ENCODE measurements at places on chromosomes 12 and 14.

- no peak for DNase-seq
These were observed 23.5 kb upstream of the RIMBP2 start for GRCh38 chr12:130739571-130739970.

DNA sequence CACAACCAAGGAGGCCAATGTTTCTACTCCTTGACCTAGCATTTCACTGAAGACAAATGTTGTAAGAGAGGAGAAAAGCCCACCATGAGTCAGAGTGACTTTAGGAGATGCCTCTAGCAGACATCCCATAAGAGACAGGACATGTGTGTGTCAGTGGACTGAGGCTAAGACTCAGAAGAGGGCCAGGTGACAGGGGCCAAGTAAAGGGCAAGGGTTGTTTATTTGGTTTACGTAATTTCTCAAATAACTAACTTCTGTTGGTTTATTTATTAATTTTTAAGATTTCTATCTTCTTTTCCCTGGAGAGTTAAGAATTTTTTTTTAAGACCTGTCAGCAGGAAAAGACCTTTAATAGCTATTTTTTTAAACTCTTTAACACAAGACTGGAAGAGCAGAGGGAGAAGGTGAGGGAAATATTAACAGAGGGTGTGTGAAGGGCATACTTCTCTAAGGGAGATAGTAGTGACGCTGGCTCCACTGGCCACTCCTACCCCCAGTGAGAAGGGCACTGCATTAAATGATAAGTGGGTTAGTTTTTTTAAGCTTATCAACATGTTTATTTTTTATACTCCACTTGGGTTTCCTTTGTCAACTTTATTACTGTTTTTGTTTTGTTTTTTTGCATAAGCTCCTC, 3.4 kb downstream of the PNP start:
- no peak for DNase-seq

- no peak for DNase-seq
These were observed 80.6 kb upstream of the STRN3 start for GRCh38 chr14:31106768-31107167.

DNA sequence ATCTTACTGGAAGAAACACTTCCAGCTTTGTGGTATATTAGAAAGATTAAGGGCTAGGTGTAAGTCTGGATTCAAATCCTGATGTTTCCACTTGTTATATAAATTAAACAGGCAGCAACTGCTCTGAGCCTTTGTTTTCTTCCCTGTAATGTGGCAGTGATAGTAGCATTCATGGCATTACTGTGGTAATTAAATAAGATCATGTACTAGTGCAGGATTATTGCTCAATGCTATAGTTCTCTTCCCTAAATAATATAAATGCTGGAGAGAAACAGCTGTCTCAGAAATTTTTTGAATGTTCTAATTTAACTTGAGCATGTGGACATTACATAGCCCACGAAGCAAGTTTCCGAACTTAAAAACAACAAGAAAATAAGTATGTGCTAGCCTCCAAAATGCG, 5.4 kb downstream of the TMEM117 start:
- no peak for DNase-seq

- no peak for DNase-seq
These were observed 231.4 kb upstream of the RTL1 start for GRCh38 chr14:101134851-101135433.

DNA sequence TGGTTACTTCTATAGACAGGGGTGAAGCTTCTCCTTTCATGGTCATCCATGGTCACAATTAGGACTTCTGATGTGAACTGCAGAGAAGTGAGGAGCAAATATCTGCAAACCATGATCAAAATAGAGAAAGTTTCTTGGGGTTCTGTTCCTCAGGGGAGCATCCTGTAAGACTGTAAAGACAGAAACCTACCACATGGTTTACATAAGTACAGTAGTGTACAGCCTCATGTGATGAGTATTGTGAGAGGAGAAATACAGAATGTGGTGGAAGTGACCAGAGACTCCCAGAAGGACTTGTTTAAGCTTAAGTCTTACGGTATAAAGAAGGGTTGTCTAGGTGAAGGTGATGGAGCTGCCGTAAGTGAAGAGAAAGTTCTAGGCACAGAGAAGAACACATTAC, 484.7 kb downstream of the LRIG3 start:
- no peak for DNase-seq

- no peak for DNase-seq
These were observed 151.9 kb upstream of the MYL2 start for GRCh38 chr12:111072299-111072698.

DNA sequence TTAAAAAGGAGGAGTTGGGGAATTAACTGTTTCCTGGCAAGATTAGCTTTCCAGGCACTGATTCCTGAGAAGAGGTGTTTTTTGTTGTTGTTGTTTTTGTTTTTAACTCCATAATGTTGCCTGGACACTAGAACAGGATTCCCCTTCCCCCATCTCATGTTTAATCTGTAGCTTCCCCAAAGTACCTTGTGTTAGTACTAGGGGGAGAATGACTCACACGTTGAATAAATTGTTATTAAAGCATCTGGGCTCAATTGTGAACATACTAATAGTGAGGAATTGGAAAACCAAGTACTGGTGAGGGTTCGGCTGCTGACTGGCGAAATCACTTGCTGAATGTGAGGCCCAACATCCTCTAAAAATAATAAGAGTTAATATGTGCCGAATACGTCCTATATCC, 1.3 kb upstream of the GNG2 start:
- DNase-seq, result no peak

GRCh38 chr12:67919406-67919805, 69.8 kb upstream of the IFNG-AS1 start:
- no peak for DNase-seq

- DNase-seq, result no peak
These were observed 153.5 kb downstream of the CCDC91 start for GRCh38 chr12:28343713-28344112.

DNA sequence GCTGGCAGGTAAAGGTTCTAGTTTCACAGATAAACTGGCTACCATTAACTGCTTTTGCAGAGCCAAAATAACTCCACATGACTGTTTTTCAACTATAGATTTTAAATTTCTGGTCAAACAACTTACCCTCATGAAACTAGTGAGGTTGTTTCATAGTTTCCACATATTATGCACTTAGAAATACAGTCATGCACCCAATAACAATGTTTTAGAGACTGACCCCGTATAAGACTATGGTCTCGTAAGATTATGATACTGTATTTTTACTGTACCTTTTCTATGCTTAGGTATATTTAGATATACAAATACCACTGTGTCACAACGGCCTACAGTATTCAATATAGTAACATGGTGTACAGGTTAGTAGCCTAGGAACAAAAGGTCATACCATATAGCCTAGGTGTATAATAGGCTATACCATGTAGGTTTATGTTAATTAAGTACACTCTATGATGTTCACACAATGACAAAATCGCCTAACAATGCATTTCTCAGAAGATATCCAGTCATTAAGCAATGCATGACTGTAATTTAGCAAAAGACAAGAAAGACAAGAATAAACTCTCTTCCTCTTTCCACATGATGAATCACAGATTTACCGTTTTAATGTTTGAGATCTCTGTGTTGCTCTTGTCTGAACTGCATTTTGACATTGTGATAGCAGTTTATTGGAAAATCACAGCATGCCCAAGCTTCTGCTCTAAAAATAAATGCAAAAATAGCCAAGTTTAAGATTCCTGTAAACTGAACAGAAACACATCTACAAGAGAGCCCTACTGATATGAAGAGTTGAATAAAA, 17.1 kb downstream of the DICER1 start:
- DNase-seq, result no peak

GRCh38 chr14:68556253-68556652, 236.6 kb downstream of the ZFP36L1 start:
- DNase-seq, result no peak

DNA sequence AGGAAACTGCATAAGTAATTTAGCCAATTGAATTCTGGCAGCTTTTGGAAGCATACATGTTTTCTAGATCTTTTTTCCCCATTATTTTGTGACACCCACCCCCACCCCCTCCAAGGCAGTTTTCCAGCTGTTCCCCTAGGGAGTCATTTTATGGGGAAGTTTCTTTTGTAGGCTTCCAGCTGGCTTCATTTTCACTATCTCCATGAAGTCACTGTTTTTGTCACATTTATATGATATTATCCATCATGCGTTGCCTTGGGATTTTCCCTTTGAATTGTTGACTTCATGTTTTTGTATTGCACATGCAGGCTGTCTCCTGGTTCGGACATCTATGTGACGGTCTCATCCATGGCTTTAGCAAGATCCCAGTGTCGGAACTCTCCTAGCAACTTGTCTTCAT, 233.6 kb upstream of the RGS6 start:
- no peak for DNase-seq

DNA sequence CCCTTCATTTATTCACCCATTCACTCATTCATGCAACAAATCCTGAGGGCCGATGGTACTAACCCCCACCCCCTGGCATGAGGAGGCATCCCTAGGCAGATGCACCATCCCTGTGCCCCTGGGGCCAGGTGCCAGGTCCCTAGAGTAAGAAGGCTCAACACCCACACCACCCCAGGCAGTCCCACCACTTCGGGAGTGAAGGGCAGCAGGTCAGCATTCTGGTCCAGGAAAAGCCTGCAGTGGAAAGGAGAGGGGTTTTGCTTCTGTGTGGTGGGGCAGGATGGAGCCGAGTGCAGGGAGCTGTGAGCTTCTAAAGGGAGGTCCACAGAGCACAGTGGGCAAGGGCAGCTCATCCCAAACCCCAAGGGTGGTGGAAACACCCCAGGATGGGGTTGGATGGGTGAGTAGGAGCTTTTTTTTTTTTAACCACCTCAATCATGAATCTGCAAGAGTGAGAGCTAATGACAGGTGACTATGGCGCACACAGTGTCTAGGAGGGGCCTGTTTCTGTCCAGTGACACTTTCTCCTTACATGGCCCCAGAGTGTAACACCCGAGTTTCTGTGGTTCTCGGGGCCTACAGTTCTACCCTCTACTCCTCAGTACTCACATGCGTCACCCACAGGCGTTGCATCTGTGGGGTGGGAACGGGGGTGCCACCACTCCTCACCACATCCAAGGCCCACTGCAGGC, 414.3 kb downstream of the TMEM121 start:
- DNase-seq, result no peak

DNA sequence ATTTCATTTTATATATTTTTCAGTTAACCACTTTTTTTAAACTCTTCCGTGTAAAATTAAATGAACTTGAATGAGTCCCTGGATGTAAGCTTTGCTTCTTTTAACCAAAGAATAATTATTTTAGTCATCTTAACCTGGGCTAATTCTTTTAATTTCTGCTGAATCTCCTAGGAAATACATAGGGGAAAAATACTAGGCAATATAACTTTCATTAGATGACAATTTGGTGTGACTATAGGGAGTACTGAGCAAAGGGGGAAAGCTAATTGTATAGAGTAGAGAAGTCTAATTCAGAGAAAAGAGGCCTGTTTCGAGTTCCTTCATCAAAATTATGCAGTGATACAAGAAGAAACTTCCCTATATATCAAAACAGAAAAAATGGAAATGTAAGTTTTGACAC, 388.1 kb downstream of the NOVA1 start:
- DNase-seq, result no peak

GRCh38 chr14:45559626-45560025, 306.6 kb upstream of the MIS18BP1 start:
- no peak for DNase-seq

DNA sequence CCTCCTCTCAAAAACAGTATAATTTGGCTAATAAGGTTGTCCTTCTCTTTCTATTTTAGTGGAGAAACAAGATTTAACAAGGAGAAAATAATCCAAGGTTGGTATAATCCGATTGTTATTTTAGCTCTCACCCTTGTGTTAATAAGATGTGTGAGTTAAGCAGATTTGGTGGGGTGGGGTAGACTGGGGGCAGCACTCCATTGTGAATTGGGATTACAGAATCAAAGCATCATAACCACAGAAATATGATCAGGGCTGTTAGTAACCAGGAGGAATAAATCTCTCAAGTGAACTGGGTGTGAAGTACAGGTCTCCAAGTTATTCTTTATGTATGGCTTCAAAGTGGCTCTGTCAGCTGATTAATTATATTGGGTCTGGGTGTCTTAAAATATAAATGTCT, 10.2 kb downstream of the TIGAR start:
- no peak for DNase-seq

GRCh38 chr12:108507971-108508642, 7.0 kb upstream of the FICD start:
- no peak for DNase-seq

GRCh38 chr14:101961746-101962502, 2.4 kb upstream of the DYNC1H1 start:
- DNase-seq, result no peak

DNA sequence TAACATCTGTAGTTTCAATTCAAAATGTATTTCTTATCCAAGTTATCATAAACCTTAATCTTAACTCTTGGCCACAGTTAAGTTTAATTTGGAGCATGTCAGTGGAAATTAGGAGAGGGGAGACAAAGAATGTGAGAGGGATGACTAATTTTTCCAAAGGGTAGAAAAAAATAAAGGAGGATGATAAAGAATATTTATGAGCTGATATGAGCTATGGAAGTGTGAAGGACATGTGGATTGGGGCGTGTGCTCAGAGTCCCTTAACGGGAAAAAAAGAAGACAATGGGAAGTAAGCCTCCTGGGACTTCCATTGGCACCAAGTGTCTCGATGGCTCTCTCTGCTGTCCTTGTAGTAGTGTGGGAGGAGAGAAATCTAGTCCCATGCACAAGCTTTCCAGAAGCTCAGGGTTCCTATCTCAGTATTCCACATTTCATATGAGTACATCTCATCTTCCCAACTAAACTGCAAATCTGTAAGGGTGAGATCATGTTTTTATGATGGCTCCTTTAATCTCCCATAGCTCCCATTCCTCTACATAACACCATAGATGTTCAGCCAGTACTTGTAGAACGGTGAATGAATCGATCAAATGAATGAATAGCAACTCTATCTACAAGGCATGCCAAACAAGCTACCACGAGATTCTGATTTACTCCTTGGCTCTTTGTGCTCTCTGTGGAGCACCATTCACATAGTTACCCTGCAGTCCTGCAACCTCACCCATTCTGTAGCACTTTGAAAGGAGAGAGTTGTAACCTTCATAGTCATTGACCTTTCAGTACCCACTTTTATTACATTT, 27.4 kb downstream of the BCL2L14 start:
- no peak for DNase-seq

DNA sequence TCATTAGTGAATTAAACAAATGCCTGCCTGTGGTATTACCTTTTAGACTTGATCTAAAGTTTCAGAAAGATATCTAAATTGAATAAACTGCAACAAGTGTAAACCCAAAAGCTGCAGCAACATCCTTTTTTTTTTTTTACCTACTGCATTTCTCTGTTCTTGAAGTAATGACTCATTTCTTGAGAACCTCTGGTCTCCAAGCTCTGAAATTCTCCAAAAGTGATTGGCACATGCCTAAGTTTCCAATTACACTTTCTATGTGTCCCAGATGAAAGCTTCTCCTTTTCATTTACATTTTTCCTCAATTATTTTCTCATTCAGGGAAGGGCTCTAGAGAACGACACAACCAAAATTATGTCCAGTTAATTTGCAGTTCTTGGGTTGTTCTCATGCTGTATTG, 435.2 kb upstream of the DCN start:
- no peak for DNase-seq

- no peak for DNase-seq
These were observed 3.6 kb upstream of the GPR132 start for GRCh38 chr14:105068818-105069217.
